Stimulated activated naive CD8-positive, alpha-beta T cell treated with anti-CD3 and anti-CD28 coated beads, Interleukin-15, amount 100 ng/mL, for 72 hours (primary cell): ENCODE measurements at places on chromosomes 11 and 22.

DNA sequence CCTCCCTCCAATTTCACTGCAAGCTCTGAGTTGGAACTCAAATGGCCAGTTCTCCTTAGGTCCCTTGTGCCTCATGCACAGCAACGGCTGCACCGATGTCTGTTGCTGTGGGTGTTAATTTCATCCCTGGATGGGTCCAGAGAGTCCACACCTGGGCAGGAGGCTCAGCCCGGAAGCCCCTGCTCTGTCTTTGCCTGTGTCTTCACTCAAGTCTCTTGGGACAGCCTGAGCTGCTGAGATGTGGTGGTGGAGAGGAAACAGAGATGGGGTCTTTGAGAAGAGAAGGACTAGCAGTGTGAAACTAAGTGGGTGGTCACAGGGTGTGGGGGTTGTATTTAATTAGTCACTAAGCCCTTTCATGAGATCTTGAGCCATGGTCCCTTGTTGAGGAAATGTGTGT, 109.3 kb downstream of the NECTIN1 start:
- no peak for DNase-seq

DNA sequence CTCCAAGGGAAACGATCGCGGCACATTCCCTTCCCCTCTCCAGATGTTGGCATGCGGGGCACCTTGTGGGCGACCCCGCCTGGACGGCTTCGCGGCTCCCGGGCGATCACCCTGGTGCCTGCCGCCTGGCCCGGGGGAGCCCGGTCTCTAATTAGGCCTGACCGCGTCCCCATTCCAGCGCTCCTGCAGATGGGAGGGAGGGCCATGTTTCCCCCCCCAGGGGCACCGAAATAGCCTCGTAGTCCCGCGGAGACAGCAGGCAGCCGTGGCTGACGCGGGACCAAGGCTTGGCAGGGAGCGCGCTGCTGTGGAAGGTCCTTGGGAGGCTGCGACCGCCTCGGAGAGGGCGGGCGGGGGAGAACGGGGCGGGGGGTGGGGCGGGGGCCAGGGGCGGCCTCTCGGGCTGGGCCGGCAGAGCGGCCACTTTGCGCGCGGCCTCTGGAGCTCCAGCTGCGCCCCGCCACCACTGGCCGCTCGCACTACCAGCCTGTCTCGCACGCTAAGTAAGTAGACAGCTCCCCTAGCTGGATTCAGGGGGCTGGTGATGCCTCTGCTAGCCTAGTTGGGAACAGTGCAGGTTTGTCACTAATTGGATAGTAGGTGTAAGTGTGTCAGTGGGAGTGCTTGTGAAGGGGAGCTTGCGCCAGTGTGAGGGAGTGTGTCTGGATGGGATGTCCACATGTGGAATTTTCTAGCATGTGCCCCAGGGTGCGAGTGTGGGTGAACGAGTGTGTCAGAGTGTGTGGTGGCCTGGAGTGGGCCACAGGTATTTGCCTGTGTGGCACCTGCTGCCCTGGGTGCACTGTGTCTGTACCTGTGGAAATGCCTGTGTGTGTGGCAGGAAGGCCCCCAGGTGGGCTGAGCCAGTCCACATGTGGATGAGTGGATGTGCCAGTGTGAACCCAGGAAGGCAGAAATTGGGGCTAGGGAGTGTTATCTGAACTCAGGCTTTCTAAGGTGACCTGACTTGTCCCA, at the start of gene INSC:
Gene INSC, plus strand, starts transcription at position 423 of the 975 bp plus-strand sequence. CDS start 34,252 bp downstream, outside the sequence.
- no peak for DNase-seq

GRCh38 chr11:10309163-10310093, 4.6 kb downstream of the ADM start:
- DNase-seq, result no peak

DNA sequence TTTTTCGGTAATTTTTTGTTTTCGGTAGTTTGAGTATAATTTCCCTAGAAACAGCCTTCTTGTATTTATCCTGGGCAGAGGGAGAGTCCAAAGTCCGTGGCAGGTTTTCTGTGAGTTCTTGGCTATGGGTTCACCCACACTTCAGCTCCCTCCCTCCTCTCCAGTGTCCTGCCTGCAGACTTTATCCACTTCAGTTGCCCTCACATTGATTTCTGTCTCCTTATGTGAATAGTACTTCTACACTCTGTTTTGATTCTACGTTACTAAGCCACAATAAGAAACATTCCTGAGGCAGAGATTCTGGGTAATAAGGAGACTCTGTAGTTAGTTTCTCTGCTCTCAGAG, 868.6 kb downstream of the METTL15 start:
- no peak for DNase-seq

DNA sequence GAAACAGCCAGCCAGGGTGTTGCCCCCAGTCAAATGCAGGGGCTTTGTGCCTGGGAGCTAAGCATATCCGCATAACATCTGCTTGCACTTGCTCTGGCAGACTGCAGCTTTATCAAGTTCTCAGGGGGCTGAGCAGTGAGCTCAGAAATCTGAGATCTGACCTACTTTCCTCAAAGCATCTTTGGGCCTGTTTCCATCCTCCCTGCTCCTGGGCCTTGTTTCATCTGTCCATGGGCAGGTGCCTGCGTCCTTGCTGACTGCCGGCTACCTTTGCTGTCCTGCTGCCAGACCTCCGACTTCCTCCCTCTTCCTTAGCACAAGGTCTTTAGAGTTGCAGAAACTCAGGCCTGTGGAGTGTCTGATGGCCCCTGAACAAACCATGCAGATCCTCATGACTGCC, 131.2 kb upstream of the B3GAT1 start:
- DNase-seq, result no peak

- no peak for DNase-seq
Measured at GRCh38 chr22:44026066-44026629, 2.0 kb downstream of the PARVB start.

DNA sequence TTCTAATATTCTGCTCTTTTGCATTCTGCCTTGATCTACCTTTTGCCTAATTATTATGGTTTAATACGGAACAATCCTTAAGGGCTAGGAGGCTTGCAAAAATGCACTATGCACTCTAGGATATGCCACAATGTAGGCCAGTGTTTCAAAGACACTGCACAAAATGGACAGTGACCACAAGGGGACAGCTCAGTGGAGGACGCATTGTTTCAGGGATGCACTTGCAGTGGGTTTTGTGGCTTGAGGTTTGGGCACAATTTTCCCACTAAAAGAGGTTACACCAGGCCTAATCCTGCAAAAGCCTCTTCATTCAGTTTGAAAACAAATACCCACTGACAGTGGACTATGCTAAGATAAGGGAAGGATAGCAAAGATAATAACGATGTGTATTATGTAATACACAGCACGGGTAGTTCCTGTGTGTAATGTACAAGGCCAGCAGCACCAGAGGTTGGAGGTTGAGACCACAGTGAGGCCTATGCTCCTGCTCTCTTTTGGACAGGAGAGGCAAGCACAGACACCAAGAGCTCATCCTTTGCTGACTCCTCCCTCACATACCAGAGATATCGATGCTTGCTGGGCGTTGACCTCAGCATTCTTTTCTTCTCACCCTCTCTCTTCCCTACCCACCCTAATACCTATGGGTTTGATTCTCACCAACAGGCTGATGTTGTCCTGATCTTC, 12.7 kb downstream of the MAP6 start:
- DNase-seq, result no peak

DNA sequence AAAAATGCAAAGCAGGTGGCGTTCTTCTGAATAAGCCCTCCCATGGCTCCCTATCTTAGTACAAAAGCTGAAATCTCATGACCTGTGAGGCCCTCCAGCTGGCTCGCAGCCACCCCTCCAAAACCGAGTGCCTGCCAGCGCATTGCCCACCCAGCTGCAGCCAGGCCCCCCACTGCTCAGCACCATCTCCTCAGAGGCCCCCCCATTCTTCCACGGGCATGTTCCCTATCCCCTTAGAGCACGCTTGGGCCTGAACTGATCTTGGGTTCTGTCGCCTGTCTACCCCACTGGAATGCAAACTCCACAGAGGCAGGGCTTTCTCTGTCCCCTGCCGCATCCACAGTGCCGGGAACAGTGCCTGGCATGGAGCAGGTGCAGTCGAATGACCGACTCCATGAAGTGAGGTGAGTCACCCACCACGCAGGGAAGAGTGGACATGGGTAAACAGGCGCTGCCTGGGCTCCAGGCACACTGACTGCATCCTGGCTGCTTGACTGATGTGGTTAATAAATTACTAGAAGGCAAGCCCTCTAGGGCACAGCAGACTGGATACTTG, 11.3 kb upstream of the EFCAB6 start:
- DNase-seq, result no peak

GRCh38 chr11:133078591-133079404, 453.5 kb downstream of the OPCML start:
- peak; percentile 31 for DNase-seq

- no peak for DNase-seq
Measured at GRCh38 chr22:49547751-49548239, 279.9 kb downstream of the BRD1 start.

GRCh38 chr11:34105957-34106504, 602 bp downstream of the NAT10 start:
- no peak for DNase-seq

DNA sequence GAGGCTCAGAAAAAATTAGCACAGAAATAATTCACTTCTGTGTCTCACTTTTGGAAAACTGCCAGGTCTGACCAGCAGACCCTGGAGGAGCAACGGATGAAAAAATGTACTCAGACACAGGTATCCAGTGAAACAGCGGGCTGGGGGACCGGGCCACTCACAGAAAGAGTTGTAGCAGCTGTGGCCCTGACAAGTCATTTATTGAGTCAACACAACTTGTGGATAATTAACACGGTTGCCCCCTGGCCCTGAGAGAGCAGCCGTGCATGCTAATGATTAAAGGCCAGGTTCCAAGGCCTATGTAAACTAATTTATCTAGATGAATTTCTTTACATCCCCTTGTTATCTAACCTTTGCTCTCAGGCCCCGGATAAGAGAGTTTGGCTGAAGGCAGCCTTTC, 131.3 kb downstream of the AASDHPPT start:
- DNase-seq, result no peak

DNA sequence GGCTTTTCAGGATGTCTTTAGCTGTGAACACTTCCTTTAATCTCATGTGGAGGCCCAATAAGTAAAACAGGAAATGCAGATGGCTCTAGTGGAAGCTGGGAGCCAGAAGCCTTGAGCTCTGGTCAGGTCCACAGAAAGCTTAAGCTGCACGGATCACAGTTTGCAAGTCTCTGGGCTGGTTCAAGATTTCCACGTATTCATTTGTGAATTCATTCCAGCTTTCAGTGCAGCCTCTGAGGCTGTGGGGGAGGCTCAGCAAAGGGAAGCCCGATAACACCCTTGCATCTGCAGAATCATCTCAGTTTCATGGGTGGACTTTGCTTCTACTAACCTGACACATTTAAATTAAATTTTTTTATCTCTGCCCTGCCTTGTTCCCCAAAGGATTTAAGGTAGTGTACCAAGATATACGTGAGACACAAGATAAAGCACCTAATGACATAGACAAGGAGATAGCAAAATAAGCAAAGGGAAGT, 65.6 kb downstream of the ISX start:
- no peak for DNase-seq

DNA sequence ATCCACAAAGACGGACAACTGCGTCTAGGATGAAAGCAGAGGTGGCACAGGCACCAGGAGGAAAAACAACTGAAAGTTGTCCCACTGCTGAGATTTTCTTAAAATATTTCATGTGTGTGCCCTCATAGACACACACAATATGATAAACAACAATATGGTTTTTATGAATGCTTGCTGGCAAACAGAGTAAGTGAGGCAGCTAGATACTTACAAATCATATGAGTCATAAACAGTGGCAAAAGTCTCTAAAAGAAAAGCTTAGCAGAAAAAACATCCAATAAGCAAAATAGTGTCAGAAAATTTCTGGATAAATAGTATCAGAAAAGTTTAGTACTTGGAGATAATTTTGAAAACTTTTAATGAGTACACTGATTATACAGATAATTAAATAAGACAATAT, 101.2 kb upstream of the DDI1 start:
- no peak for DNase-seq

- no peak for DNase-seq
Measured at GRCh38 chr22:48047722-48048500, 1285.5 kb downstream of the TBC1D22A start.

GRCh38 chr11:106331176-106331575, 253.7 kb downstream of the AASDHPPT start:
- no peak for DNase-seq

DNA sequence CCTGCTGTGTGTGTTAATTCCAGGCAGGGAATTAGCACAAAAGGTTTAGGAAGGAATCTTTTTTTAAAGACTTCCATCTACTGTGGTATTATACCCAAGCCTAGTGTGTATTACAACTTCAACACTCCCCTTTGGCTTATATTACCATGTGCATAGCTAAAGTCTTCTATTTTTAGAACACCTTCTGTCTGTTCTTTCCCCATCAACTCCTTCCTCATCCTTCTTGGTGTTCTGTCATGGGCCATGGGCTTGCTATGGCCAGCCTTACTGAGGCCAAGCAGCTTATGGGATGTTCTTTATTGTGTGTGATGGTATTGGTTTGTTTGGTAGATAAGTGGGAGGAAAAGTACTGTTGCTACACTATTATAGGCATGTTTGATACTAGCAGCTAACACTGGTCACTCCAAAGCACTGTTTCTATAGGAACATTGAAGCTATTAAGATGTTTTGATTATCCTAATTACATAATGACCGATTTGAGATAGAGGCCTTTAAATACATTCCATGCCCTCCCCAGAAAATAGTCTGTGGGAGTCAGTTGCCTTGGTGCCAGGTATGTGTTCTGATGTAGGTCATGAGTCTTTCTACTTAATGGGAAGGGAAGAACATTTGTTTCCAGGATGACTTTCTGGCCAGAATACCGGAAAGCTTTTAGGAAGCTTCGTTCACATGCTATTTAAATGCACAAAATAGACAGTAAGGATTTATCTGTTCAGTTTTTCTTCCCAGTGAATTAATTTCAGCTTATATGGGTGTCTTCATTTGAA, 16.5 kb downstream of the MCAM start:
- no peak for DNase-seq

GRCh38 chr22:38174626-38175025, 7.0 kb downstream of the PLA2G6 start:
- no peak for DNase-seq

GRCh38 chr22:39946503-39947219, 13.5 kb upstream of the TMA7B start:
- DNase-seq, result no peak
